NCI-H2171 (cell line): ENCODE measurements at places on chromosomes 11 and 22.

DNA sequence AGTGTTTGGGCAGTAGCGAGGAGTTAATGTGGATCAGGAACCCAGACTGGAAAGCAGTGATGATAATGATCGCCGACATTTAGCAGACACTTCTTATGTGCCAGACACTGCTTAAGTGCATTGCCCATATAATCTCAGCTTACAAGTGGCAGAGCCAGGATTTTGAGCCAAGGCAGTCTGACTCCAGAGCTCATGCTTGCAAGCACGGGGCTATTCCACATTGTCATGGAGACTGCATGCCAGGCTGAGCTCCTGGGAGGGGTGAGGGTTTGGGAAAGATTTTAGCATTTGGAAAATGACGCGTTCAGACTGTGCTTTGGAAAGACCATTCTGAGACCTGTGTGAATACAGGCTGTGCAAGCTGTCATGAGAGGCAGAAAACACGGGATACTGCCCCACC lies 302.7 kb downstream of the DDX10 start:
- no peak for DNase-seq

- peak; percentile 29 for DNase-seq
Observed at GRCh38 chr11:59680287-59681154, 11.7 kb upstream of the PATL1 start.

DNA sequence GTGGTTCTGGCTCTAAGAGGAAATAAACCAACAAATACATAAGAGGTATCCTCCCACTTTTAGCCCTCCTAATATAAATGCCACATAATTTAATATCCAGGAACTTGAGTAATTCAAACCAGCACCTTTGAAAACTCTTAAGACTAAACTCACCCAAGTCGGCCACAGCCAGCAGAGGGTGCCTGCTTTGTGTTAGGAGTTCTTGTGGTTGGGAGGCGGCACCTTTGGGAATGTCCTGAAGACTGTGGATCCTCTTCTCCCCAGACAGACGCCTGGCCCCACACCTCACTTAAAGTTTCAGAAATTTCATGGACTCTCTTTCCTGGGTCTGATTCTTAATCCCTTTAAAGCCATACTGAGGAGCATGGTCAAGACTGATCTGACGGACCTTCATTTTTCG lies 169.0 kb downstream of the TBC1D22A start:
- no peak for DNase-seq

DNA sequence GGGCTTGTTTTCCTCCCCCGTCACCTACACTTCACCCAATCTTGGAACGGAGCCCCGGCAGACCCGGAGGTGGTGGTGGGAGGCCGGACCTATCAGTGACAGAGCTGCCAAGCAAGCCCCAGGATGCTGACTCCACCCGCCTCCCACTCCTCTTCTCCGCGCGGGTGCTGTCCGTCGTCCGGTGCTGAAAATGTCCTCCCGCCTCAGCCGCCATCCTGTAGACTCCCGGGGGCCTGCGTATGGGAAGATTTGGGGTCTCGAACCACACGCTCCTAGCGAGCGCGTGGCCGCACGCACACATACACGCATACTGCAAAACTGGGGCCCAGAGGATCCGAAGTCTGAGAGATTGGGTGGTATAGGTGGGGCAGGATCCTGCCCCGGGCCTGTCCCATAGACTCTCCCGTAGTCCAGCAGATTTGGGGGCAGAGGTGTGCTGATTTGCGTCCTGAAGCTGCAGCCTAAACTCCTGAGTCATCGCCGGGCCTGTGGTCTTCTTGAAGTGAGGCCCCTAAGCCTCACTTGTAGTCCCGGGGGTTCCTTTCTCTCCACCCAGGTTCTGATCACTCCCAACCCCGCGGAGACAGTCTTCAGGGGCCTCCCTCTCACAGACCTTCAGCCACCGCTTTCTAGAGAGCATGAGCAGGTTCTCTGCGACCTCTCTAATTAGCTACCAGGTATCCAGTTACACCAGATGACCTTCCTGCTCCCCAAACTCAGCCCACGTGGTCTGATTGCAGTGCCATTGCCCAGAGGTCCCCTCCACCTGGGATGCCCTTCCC lies 796 bp upstream of the YIF1A start:
- no peak for DNase-seq
